Amniotic epithelial cell (primary cell): ENCODE measurements at places on chromosomes 12 and 14.
A peak's percentile ranks its signal among the peaks of the same experiment; 100 is the strongest.

DNA sequence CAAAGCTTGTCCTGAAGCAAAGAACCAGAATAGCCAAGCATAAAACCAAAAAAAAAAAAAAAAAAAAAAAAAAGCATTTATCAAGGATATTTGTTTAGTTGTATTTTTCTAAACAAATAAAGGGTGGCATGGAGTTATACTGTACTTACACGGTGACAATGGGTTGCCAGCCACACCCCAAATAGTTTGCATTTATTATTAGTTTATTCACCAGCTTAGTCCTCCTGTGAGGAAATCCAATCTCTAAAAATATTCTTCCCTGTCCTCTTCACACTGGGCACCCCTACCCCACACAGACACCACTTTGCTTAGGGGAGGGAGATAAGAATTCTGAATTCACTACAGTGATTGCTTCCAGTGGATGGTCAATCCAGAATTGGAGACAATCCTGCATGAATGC, 18.9 kb downstream of the PLEKHG7 start:
- no peak for DNase-seq

DNA sequence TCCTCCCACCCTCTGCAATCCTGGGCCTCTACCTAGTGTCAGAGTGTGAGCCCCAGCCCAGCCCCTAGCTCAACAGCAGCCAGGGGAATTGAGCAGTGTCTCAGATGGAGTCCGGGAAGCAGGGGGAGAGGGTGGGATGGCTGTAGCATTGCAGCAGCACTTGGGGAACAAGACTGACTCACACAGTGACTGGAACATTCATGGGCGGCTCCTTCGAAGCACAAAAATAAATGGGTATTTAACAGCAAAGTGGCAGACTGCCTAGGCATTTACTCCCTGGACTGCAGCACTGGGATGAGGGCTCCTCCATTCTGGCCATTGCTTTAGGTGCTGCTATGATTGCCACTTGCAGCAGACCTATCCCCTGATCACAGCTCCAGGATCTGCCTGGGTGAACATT, 46.0 kb upstream of the STK38L start:
- peak; percentile 65 for DNase-seq

DNA sequence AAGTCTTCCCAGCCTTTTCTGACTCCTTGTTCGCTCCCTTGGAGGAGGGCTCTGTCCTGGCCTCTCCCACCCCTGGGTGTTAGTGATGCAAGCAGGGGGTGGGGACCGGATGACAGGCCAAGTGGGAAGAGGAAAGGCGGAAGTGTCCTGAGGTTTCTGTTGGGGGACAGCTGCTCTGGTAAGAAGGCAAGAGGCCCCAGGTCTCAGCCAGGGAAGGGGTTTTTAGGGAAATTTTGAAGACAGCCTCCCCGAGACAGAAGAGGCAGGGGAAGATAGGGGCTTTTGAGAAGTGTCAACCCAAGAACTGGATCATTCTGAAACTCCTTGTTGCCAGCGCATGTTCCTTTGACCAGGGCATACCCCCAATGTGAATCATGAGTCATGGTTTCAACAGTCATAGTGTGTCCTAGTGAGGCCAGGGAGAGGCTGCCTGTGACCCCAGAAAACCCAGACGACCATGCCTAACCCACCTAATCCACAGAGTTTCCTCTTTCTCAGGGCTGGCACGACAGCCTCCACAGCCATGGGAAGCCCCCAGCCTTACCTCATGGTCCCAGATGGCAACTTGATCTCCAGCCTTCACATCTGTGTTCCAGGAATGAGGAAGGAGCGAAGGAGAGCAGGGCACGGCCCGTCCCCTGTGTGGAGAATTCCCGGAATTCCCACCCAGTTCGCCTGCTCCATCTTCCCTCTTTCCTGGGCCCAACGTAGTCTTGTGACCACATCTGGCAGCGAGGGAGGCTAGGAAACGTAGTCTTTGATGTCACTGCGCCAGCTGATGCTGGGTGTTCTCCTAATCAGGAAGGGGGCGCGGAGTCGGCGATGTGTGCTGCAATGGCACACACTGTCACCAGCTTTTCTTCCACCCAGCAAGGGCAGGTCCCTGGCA, 4.9 kb upstream of the GPR132 start:
- no peak for DNase-seq

GRCh38 chr12:130132831-130133511, 29.3 kb upstream of the FZD10 start:
- DNase-seq, result no peak

DNA sequence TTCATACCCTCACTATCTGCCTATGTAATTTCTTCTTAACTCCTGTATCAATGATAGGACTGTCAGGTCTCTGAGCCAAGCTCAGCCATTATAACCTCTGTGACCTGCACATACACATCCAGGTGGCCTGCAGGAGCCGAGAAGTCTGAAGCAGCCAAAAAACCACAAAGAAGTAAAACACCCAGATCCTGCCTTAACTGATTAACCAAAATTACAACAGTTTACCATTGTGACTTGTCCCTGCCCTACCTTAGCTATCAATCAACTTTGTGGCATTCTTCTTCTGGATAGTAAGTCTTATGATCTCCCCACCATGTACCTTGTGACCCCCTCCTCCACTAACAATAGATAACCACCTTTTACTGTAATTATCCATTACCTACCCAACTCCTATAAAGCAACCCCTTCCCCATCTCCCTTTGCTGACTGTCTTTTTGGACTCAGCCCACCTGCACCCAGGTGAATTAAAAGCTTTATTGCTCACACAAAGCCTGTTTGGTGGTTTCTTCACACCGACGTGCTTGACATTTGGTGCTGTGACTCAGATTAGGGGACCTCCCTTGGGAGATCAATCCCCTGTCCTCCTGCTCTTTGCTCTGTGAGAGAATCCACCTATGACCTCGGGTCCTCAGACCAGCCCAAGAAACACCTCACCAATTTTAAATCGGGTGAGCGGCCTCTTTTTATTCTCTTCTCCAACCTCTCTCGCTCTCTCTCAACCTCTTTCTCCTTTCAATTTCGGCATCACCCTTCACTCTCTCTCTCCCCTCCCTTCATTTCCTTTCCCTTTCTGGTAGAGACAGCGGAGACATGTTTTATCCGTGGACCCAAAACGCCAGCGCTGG, 11.5 kb upstream of the LGMN start:
- no peak for DNase-seq

- DNase-seq, result peak; percentile 88
Measured at GRCh38 chr12:10119066-10119465, 10.9 kb downstream of the CLEC7A start.

DNA sequence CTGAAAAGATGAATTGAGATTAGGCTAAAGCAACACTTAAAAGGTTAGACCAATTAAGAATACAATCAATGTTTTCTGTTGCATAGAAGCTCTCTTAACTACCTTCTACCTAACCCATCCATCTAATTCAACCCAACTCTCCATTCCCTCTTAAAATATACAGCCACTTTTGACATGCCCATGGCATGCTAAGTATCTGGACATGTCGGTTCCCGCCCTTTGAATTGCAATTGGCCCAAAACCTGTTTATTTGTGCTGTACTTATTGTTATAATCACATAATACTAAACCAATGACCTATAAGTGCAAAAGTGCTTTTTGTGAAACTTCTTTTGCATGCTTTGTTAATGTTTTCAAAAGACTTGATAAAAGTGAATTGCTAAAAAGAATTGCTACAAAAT, 37.6 kb upstream of the APPL2 start:
- DNase-seq, result no peak

- no peak for DNase-seq
Measured at GRCh38 chr14:53390008-53390407, 236.9 kb upstream of the DDHD1 start.

DNA sequence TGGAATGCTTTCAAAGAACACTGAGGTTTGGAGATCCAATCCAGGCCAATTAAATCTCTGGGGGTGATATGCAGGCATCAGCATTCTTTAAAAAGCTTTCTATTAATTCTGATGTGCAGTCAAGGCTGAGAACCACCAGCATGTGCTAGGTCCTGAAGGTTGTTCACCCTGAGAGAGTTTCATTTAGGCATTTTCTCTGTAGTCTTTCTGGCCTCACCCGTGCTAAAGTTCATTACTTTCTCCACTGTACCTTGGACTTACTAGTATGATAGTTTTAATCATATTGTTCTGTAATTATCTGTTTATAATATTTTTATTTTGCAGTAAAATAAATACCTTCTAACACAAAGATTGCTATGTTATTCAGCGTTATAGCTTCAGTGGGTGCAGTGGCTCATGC, 32.9 kb downstream of the SOS2 start:
- DNase-seq, result no peak

GRCh38 chr12:78210894-78211302, 380.2 kb downstream of the NAV3 start:
- DNase-seq, result peak; percentile 91

DNA sequence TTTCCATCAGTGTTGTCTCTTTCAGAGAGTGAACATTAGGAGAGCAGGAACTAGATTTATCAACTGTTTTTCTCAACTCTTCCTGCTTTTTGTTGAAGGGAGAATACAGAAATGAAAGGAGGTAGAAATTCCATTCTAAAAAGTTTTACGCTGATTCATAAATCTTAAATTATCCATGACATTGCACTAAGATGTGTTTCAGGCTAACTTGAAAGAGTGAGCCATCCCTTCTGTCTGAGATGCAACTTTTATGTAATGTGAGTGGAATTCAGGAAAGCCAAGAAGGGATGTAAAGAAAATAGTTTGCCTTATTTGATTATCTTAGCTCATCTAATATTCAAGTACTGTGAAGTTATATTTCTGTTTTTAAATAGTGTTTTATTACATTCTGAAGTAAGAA, 349.5 kb upstream of the RGS6 start:
- peak; percentile 75 for DNase-seq

DNA sequence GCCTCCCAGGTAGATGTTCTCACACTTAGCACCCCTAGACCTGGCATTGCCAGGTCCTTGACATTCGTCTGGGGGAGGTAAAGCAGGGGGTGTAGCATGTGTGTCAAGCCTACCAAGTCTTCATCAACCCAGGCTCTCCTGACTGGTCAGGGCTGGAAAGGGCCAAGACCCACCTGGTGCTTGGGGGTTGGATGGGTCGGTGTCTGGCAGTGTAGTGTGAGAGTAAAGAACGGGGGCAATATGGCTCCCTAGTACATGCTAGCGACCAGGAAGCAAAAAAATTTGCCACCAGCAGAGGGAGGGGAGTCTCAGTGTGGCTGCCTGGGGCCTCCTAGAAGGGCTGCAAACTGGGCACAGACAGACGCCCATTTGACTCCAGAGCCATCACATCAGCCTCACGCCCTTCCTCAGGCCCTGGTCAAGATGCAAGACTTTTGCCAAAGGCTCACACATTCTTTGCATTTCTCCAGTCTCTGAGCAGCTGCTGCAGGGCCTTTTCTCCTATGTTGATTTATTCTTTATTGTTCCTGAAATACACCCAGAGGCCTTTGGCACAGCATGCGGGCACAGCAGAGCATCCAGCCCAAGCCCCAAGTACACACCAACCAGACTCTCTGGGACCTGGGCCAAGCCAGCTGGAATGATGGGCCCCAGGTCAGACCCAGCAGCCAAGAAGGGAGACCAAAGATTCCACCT, 38.3 kb upstream of the PNMA1 start:
- DNase-seq, result peak; percentile 85

GRCh38 chr14:99192830-99193229, 79.2 kb downstream of the BCL11B start:
- no peak for DNase-seq

DNA sequence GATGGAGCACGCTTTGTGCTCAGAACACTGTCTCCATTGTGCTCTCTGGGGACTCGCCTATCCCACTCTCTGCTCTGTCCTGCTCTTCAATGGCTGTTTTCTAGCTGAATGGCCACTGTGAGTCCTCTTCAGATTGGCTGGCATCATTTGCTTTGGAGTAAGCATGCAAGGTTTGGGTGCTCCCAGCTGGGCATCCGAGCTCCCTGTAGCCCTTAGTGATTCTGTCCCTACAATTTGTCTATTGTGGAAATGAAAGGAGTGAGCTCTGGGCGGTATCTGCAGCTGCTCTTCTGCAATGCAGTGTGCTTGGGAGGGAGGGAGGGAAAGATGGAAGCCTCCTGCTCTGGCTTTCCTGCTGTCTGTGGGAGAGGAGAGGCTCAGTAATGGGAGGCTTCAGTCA, 84.8 kb downstream of the SMOC1 start:
- DNase-seq, result no peak

DNA sequence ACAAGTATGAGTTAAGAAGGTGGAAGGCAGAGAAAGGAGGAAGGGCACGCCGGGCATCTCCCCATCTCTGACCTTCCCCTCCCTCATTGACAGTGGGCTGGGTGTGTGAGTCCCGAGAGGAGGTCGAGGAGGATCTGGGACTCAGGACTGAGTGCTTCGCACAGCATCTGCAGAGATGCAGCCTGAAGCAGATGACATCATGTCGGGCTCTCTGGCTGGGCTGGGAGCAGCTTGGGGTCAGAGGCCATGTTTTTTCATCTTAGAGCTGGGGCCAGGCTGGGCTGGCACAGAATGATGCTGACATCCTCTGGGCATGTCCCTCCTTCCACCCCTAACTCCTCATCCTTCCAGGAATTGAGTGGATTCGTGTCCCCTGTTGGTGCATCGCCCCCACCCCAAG, 43.5 kb downstream of the CMKLR1 start:
- DNase-seq, result no peak

- no peak for DNase-seq
Measured at GRCh38 chr14:103328941-103329340, 5.1 kb upstream of the EIF5 start.

- DNase-seq, result peak; percentile 84
Measured at GRCh38 chr14:71586131-71586897, 345.9 kb upstream of the RGS6 start.
